Left lobe of liver (tissue), 2 donors: ENCODE measurements at places on chromosomes 5 and 9.
A peak's percentile ranks its signal among the peaks of the same experiment; 100 is the strongest.

DNA sequence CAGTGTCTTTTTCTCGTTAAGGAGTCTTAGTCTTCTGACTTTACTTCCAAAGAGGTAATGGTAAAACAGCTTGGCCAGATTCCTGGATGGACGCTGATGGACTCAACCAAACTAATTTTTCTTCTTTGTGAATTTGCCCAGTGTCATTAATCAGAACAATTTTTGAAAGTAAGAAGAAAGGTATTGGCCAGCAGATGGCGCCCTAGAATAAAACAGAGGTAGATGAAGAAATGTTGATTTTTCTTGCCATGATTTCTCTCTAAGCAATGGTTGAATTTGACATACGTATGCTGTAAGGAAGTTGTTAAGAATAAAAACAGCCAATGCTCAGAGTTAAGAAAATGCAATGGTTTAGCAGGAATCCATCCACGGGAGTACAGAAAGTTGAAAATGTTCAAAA is 500.0 kb downstream of the DIRAS2 start:
- DNase-seq = peak; percentile 53

GRCh38 chr9:20903212-20903611 is 128.2 kb downstream of the HACD4 start:
- DNase-seq = no peak

DNA sequence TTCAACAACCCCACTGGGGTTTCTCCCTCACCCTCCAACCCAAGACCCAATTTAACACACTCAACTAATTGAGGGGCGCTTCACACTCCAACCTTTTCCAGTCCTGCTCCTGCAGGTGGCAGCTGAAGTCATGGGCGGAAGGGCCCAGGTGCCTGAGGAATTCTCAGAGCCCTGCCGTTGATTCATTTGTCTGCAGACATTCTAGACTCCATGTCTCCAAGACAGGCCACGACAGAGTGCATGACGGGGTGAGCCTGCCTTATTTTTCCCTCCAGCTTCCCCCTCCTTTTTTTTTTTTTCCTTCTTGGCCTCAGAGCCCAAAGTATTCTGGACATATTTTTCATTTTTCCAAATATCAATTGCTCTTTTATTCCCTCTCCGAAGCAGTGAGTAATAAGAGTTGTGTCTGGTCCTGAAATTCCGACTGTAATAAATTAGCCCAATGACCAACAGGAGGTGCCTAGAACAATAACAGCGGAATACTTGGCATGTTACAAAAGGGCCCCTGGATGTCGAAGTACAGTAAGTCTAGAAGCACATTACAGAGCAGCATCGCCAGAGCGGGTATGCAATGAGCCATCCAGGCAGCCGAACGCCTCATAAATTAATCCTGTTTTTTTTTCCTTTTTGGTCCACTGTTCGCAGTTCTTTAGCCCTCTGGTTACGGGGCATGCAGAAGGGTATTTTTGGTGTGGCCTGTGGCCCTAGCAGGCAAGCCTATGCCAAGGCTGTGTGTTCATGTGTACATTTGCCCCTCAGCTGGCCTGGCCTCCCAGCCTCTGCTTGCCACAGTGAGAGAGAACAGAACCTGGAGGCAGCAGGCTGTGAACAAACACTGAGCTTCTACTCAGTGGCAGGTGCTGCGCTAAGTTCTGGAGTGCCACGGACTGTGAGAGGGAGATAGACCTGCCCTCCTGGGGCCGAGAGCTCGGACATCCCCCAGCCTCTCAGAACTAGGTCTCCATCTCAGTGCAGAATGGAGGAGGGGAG is 8.6 kb upstream of the SMIM23 start:
- no peak for DNase-seq

DNA sequence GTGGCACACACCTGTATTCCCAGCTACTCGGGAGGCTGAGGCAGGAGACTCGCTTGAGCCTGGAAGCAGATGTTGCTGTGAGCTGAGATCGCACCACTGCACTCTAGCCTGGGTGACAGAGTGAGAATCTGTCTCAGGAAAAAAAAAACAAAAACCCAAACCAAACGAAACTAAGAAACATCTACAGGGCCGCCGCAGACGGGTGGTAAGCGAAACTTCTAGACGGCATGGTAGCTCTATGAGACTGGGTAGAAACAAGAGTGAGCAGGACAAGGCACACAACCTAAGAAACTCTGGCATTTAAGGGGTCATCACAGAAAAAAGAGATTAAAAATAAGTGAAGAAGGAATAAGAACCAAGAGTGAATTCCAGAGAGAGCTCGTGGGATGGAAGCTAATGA is 454.8 kb upstream of the KLF4 start:
- DNase-seq = no peak

DNA sequence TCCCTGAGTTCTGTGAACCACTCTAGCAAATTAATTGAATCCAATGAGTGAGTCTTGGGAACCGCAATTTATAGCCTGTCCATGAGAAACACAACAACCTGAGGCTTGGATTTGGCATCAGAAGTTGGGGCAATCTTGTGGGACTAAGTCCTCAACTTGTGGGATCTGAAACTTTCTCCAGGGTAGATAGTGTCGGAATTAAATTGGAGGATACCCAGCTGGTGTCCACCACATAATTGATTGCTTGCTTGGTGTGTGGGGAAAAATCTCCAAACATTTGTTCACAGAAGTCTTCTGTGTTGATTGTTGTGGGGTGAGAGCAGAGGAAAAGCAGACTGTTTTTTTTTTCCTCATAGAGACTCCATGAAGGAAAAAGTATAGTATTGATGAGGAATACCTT is 320.6 kb upstream of the MEF2C start:
- no peak for DNase-seq

- no peak for DNase-seq
Measured at GRCh38 chr5:124140060-124140459, 606.4 kb downstream of the ZNF608 start.

DNA sequence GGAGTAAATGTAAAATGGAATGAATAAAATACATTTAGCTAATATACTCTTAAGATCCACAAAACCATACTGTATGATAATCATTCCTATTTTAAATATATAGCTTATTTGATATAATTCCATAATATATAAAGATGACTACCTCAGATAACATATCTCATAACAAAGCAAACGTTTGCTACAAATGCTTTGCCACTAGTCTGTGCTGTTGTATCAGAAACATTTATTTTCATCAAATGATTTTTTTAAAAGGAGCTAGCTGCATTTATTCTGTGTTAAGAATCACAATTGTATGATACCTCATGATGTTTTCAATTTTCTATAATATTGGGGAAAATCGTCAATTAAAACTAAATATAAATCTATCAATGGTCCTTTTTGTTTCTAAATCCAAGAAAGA is 567.2 kb downstream of the PTPRD start:
- DNase-seq = no peak
